Stimulated activated CD8-positive, alpha-beta memory T cell treated with anti-CD3 and anti-CD28 coated beads, Interleukin-15, amount 100 ng/mL, for 48 hours (primary cell): ENCODE measurements at places on chromosomes 7 and 10.

- no peak for DNase-seq
Measured at GRCh38 chr7:128318691-128319090, 25.0 kb downstream of the RBM28 start.

DNA sequence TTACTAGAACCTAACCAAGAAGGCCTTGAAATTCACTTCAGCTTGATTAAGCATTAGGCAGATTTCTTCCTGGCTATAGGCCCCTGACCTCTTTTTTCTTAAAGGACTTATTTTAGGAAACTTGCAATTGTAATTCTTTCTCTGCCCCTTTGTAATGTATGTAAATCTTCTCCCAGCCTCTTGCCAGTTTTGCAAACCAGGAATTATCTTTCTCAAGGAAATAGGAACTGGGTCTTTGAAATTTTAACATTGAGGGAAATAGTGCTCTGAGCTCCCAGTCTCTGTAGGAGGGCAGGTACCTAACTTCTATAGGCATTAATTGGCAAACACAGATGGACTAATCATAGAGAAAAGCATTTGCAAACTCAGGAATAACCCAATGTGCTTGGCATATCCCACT, 342.7 kb downstream of the THSD7A start:
- no peak for DNase-seq

GRCh38 chr10:17756557-17757217, 4.7 kb downstream of the TMEM236 start:
- no peak for DNase-seq

DNA sequence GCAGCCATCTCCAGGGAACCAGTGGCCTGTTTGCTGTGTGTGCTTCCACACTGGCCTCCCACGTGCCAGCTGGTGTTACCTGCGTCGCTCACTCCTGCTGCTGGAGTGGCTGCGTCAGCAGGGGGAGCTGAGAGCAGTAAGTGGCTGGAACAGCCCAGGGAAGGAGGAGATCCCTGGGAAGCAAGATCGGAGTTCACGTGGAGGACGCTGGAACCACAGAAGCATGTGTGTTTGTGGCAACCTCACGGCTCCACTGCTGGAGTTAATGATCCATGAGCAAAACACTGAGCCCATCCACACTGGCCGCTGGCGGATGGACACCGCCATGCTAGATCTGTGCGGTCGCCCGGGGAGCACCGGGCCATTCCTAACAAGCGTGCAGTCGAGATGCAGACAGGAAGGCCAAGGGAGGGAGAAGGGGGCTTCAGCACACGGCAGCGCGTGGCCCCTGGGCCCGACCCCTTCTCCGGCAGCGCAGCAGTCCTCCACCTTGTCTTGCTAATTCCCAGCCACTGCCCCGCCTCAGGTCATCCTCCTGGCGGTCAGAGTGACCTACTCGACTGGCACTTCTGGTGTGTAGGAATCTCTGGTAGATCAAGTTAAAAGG, 68.5 kb upstream of the EEPD1 start:
- DNase-seq: no peak

- DNase-seq: no peak
Measured at GRCh38 chr10:8044908-8045725, 9.4 kb upstream of the GATA3 start.

GRCh38 chr10:86878983-86879713, 78.3 kb downstream of the MMRN2 start:
- no peak for DNase-seq

DNA sequence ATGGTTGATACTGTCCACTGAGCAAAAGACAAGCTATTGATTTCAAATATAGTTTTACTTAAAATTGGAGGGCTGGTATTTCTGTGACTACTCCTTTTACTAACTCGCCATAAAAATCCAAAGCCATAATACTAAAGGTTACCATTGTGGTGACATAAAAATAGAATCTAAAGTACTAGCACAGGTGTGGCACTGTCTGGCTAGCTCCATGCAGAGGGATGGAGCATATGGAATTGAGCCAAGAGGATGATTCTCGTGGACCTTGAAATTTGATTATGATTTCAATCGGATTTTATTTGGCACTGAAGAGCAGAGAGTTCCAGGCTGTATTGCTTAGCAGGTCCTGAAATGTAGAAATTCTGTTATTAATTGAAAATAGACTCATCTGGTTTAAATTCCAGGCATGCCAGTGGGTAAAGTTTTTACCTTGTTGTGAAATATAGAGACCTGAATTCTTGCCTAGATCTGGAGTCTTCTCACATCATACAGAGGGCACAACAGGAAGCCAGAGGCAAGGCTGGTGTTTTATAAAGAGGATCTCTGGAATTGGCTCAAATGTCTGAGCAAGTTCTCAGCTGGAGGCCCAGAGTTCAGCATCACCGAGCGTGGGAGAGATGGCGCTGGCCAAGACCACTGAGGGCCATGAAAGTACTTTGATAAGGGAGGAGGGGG, 29.9 kb upstream of the DLD start:
- no peak for DNase-seq

DNA sequence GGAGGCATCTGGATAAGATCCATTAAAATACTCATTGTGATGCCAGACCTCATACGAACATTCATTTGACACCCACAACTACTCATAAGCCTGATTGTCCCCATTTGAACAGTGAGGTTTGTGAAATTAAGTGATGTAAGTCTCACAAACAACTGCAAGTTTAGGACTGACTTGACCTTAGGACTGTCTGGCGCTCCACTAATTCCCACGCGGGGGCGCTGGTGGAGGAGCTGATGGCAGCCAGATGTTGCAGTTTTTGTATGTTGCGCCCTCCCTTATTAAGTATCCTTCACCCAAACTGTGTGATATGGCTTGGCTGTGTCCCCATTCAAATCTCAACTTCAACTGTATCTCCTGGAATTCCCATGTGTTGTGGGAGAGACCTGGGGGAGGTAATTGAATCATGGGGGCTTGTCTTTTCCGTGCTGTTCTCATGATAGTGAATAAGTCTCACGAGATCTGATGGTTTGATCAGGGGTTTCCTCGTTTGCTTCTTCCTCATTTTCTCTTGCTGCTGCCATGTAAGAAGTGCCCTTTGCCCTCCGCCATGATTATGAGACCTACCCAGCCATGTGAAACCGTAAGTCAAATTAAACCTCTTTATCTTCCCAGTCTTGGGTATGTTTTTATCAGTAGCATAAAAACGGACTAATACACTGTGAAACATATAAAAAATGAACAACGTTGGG, 20.3 kb upstream of the TIAL1 start:
- no peak for DNase-seq

DNA sequence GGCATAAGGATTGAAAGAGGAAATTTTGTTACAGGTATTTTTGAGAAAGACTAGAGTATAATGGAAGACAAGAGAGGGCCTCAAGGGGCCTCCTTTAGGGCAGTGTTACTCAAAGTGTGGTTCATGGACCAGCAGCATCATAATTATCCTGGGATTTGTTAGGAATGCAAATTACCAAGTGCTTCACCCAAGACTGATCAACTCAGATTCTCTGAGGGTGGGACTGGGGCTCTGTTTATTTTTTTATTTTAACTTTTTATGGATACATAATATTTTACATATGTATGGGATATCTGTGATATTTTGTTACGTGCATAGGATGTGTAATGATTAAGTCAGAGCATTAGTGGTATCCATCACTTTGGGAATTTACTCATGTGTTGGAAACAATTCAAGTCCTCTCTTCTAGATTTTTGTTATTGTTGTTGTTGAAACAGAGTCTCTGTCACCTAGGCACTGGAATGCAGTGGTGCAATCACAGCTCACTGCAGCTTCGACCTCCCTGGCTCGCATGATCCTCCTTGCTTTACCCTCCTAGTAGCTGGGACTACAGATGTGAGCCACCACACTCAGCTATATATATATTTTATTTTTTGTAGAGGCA, 2.2 kb upstream of the KCTD7 start:
- no peak for DNase-seq
